ENCODE measurements at places on chromosomes 2 and 18.

DNA sequence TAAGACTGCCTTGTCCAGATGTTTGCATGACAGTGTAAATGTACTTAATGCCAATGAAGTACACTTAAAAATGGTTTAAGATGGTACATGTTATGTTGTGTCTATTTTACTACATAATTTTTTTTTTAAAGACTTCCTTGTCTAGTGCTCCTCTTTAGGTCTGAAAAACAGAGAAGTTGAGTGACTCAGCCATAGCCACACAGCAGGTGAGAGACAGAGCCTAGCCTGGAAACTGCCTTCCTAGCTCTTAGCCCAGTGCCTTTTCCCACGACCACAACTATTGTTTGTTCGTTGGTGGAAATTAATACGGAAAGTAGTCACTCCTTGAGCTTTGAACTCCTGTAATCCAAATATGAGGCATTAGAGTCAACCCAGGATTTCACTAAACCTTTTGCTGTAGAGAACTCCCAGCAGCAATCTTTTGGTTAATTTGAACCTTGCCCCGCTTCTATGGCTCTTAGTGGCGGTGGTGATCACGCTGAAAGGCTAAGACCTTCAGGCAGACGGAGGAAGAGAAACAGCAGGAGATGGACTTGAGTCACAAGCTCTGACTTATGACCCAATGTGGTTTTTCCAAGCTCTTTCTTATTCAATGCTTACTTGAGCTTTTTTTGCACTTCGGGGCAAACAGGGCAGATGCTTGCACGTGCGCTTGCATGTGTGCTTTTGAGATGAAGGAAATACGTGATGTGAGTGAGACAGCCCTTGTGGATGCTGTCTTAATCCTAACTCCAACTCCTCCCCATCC is 21.2 kb downstream of the TRIB2 start:
- no peak for DNase-seq

DNA sequence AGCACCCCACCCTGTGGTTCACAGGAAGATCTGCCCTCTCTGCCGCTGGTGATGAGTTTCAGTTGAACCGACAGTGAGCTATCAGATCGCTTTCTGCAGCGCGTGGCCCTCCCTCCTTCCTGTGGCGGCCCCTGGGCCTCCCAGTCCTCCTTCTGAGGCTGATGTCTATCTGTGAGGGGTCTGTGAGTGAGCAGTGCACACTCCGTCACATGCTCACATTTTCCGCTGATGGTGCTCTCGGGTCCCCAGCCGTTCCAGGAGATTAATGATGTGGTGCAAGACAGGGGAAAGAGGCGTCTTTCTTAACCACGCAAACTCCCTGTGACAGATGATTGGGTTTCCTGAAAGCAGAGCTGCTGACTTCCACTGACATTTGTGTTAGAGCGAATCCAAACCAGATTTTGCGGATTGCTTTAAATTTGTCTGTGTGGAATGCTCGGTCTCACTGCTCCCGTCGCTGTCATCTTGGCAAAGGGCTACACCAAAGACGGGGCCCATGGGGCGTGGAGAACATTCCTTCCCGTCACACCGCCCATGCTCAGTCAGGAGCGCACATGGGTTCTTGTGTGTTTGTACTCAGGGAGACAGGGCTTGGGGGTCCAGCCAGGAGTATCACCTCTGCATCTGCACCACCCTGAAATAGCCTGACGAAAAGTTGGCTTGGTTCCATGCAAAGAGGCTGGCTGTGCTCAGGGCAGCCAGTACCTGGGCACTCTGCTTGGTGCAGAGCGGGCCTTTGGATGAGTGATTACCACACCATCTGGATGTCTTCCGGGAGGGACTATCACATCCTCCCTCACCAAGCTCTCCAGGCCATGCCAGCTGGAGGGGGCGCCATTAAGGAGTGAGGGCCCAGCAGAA is 154.7 kb upstream of the HS6ST1 start:
- peak; percentile 4 for DNase-seq

GRCh38 chr2:127105656-127106456 is 1.1 kb downstream of the BIN1 start:
- no peak for DNase-seq

DNA sequence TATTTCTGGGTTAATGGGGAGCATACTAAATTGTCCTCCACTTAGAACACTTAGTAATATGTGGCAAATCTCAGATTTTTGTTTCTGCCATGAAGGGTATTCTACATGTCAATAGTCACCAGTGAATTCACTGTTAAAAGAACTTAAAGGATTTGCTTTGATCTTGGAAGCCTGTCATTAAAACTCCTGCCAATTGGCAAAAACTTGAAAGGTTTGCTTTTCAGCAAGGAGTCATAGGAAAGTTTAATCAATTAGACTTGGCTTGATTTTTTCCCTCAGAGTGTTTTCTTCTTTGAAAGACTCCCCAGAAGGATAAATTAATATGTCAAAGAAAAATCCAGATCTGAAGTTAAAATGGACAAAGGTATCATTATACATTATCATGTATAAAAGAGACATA is 671.9 kb upstream of the PKDCC start:
- no peak for DNase-seq

DNA sequence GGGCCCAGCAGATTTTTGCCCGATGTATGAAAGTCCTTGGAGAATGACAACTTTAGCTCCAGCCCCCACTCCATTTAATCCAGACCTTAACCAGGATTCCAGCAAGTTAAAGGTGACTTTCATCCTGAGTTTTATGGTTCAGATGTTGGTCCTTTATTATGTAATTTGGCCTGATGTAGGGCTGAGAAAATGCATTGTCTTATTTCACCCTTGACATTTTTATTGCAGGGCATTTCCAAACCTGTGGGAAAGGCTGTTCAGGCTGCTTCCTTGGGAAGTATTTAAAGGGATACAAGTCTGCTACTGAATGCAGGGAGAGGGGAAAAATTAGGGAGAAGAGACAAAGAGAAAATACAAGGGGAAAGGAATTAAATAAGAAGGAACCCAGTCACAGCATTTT is 48.8 kb downstream of the ASB1 start:
- no peak for DNase-seq

DNA sequence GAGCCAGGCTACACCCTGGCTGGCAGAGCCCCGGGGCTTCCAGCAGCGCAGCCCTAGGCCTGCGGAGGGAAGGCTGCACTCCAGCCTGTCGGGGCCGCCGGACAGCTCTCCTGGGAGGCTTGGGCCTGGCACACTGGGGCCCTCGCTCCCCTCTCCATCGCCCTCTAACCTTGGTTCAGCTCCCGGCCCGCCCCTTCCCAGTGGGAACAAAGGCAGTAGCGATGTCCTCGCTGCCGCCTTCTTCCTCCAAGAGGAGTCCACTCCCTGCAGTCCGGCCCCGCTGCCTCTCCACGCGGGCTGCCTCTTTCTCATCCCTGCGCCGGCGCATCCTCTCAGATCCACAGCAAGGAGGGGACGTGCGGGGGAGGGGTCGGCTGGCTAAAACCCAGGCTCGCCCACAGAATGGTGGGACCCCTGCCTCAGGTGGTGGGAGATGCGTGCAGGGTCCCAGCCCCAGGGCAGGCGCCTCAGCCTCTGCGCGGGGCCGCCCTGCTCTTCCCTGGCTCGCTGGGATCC is 138.1 kb downstream of the TWIST2 start:
- no peak for DNase-seq

DNA sequence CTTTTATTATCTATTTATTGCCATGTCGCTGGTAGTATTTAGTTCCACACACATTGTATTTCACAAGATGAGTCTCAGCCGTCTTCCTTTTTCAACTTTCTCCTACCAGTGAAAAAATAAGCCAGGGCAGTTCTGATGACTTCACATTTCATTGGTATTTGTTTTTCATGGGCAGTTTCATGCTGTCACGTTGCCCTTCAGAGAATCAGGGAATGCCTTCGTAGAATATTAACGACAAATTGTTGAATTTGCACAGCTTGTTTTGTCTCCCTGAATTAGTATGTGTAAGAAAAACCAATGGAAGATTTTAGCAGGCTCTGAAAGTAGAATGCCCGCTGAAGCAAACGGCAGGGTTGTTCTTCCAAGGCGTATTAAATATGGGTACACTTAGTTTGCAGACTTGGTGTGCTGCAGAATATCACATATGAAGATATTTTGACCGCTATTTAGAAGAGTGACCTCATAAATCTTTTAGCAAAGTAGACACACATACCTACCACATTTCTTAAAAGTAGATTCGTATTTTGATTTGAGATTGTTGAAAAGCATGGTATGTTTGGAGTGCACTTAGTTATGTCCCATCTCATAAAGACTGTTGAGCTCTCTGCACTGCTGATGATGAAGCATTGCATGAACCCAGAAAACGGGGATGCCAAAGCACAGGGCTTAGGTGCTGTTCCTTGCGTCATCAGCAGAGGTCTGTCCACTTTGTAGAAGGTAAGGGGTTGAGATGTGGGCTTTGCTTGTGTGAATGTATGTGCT is 2.9 kb downstream of the NEDD4L start:
- DNase-seq = no peak
